Astrocyte (in vitro differentiated cells and primary cell): ENCODE measurements at places on chromosomes 1 and 21.

- no peaks in the 10 kb centered on the region for H3K4me1 ChIP-seq
- H3K36me3 ChIP-seq: no peaks in the 10 kb centered on the region
- DNase-seq: no peak
Observed at GRCh38 chr1:207059881-207060280, 6.8 kb downstream of the PFKFB2 start.

GRCh38 chr1:161359291-161359690 is 8.4 kb downstream of the CFAP126 start:
- H3K27ac ChIP-seq: no peak overlapping the region
- H3K4me3 ChIP-seq: no peak overlapping the region
- no peaks in the 10 kb centered on the region for H3K36me3 ChIP-seq
- H3K27me3 ChIP-seq: no peaks in the 10 kb centered on the region
- no peak for DNase-seq

- H3K36me3 ChIP-seq: no peaks in the 10 kb centered on the region
- no peaks in the 10 kb centered on the region for H3K27me3 ChIP-seq
- H3K4me3 ChIP-seq: no peak overlapping the region
- DNase-seq: no peak
- peaks cover 11% of the 10 kb centered on the region for H3K4me1 ChIP-seq
Observed at GRCh38 chr1:147245586-147246021, 3.1 kb downstream of the CHD1L start.

DNA sequence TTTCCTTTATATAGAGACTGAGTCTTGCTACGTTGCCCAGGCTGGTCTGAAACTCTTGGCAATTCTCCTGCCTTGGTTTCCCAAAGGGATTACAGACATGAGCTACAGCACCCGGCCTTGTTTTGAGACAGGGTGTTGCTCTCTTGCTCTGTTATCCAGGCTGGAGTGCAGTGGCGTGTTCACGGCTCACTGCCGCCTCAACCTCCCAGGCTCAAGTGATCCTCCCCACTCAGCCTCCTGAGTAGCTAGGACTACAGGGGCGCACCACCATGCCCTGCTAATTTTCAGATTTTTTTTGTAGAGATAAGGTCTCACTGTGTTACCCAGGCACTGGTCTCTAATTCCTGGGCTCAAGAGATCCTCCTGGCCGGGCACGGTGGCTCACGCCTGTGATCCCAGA is 14.8 kb downstream of the LCK start:
- H3K27ac ChIP-seq: no peak overlapping the region
- no peak for DNase-seq
- no peaks in the 10 kb centered on the region for H3K27me3 ChIP-seq
- H3K4me3 ChIP-seq: no peak overlapping the region

DNA sequence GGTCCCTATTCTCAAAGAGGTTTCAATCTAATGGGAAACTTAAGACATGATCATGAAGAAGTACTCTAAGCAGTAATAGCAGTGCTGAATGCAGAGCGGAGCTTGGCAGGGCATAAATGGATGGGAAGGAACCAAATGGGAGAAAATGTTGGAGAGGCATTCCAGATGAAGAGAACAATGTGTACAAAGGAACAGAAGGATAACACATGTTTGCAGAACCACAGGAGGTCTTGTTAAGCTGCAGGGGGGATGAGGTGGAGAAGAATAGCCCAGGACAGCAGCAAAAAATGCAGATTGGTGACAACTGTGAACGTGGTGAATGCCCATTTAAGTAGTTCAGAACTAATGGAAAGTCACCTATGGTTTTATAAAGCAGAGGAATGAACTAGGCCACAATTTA is 99.1 kb downstream of the ASTN1 start:
- H3K27ac ChIP-seq: no peak overlapping the region
- H3K4me3 ChIP-seq: no peak overlapping the region
- H3K4me1 ChIP-seq: no peaks in the 10 kb centered on the region
- DNase-seq: no peak
- no peaks in the 10 kb centered on the region for H3K36me3 ChIP-seq

GRCh38 chr21:44450999-44451398 is 4.3 kb upstream of the LRRC3 start:
- H3K27me3 ChIP-seq: peaks cover 7% of the 10 kb centered on the region
- H3K4me3 ChIP-seq: no peak overlapping the region
- H3K4me1 ChIP-seq: no peaks in the 10 kb centered on the region
- H3K27ac ChIP-seq: no peak overlapping the region

- DNase-seq: no peak
- H3K36me3 ChIP-seq: no peaks in the 10 kb centered on the region
- H3K27ac ChIP-seq: no peak overlapping the region
- H3K27me3 ChIP-seq: peaks cover 23% of the 10 kb centered on the region
- H3K4me1 ChIP-seq: no peaks in the 10 kb centered on the region
Observed at GRCh38 chr1:65150583-65151263, 2.7 kb downstream of the AK4 start.

GRCh38 chr1:23645338-23645737 is 46.3 kb upstream of the RPL11 start:
- no peak overlapping the region for H3K27ac ChIP-seq
- H3K27me3 ChIP-seq: peaks cover 11% of the 10 kb centered on the region
- no peak for DNase-seq

DNA sequence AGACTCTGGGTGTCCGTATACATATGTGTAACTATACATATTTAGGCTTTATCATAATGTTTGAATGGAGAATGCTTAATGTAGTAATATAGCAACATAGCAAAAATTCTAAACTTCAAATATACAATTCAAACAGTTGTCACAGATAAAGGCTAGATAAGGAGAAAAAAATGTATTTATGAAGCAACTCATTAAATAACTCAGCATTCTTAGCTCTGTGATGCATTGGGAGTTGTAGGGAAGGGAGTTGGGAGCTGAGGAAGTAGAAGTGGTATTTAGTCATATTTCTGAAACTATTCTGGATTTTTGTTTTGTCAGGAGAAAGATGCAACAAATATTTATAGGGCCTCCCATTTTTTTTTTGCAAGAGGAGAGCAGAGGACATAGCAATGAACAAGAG is 197.8 kb downstream of the PBX1 start:
- H3K4me1 ChIP-seq: peaks cover 13% of the 10 kb centered on the region
- no peak overlapping the region for H3K27ac ChIP-seq
- DNase-seq: no peak
- no peaks in the 10 kb centered on the region for H3K27me3 ChIP-seq
- H3K36me3 ChIP-seq: no peaks in the 10 kb centered on the region

- no peaks in the 10 kb centered on the region for H3K4me1 ChIP-seq
- no peaks in the 10 kb centered on the region for H3K27me3 ChIP-seq
- no peak overlapping the region for H3K27ac ChIP-seq
- H3K36me3 ChIP-seq: no peaks in the 10 kb centered on the region
- no peak overlapping the region for H3K4me3 ChIP-seq
Observed at GRCh38 chr1:228318823-228319241, 87.8 kb downstream of the TRIM11 start.

GRCh38 chr1:39657402-39657801 is 14.5 kb downstream of the NT5C1A start:
- no peak overlapping the region for H3K4me3 ChIP-seq
- DNase-seq: no peak
- no peaks in the 10 kb centered on the region for H3K36me3 ChIP-seq
- H3K27ac ChIP-seq: no peak overlapping the region

GRCh38 chr1:230174041-230174440 is 107.0 kb downstream of the GALNT2 start:
- H3K27me3 ChIP-seq: no peaks in the 10 kb centered on the region
- no peak for DNase-seq
- H3K4me1 ChIP-seq: peaks cover 31% of the 10 kb centered on the region
- no peak overlapping the region for H3K27ac ChIP-seq
- no peak overlapping the region for H3K4me3 ChIP-seq
- peaks cover 4% of the 10 kb centered on the region for H3K36me3 ChIP-seq

GRCh38 chr1:10629091-10629815 is 154.5 kb downstream of the PEX14 start:
- no peak overlapping the region for H3K4me3 ChIP-seq
- no peaks in the 10 kb centered on the region for H3K27me3 ChIP-seq

DNA sequence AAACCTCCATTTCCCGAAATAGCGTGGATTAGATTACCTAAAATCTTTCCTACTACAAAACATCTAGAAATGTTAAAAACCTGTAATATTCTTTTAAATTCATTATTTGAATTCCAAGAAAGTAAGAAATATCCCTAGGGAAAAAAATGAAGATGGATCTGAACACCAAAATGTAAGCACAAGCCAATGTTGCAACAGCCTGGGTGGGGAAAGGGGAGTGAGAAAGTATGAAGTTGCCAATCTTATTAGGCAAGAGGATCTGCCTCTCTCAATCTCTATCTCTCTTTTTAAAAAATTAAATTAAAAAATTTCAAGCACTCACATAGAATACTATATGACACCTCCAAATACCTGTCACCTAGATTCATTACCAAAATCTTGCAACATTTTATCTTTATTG is 74.9 kb upstream of the IRF2BP2 start:
- no peaks in the 10 kb centered on the region for H3K36me3 ChIP-seq
- no peak for DNase-seq
- no peak overlapping the region for H3K27ac ChIP-seq
- no peaks in the 10 kb centered on the region for H3K27me3 ChIP-seq
- no peaks in the 10 kb centered on the region for H3K4me1 ChIP-seq
- no peak overlapping the region for H3K4me3 ChIP-seq

DNA sequence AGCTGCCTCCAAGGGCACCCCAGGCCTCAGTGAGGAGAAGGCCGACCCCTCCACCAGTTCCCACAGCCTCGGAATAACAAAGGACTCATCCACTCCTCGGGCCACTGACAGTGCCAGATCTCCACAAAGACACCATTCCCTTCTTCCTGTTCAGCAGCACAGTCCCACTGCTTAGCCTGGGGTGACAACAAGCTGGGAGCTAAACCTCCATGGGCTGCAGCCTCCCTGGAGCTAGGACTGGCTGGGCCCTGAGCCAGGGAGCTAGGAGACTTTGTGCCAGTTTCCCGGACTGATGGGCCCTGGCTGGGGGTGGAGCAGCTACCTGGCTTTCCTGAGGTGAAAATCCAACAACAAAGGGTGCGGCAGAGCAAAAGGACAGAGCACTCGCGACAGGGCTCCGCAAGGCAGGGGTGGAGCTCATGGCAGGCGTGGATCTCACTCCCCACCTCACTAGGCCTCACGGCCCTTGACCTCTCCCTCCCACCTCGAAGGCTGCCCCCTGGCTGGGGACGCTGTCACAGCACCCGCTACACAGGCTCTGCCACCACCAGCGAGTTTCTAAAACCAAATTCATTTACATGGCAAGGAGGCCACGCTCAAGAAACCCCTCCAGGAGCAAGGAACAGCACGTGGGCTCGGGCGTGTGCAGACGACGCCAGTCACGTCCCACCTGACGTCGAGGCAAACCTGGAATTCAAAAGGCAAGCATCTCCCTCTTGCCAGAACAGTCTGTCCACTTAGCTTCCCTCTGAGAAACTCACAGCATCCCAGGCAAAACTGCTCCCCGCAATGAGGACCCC is 13.8 kb downstream of the SLC35E2B start:
- no peak for DNase-seq
- H3K27me3 ChIP-seq: no peaks in the 10 kb centered on the region
- no peaks in the 10 kb centered on the region for H3K36me3 ChIP-seq
- H3K27ac ChIP-seq: no peak overlapping the region
- peaks cover 3% of the 10 kb centered on the region for H3K4me1 ChIP-seq

GRCh38 chr1:6104631-6105030 is 58.9 kb downstream of the KCNAB2 start:
- no peaks in the 10 kb centered on the region for H3K36me3 ChIP-seq
- H3K27me3 ChIP-seq: no peaks in the 10 kb centered on the region
- no peak for DNase-seq
- no peaks in the 10 kb centered on the region for H3K4me1 ChIP-seq
- no peak overlapping the region for H3K4me3 ChIP-seq
- H3K27ac ChIP-seq: no peak overlapping the region
